ENCODE measurements at places on chromosomes 2 and 18. TPM values are rescaled to one million over a fixed set of nuclear protein-coding genes. Genes with fewer than 3 reads are reported as not detected.

Gene RAD51AP2
- total RNA-seq, result not detected

Gene MC5R
- total RNA-seq, result not detected

Gene CCDC85A
- 0.11 TPM for total RNA-seq

Gene SULT1C2
- 0.36 TPM for total RNA-seq

Gene GAREM1
- total RNA-seq, result 2.2 TPM

Gene COLEC11
- total RNA-seq, result 0.62 TPM

Gene TUBB8B
- total RNA-seq, result not detected

Gene LCT
- total RNA-seq, result 0.03 TPM

Gene PAX3
- total RNA-seq, result not detected

Gene SRD5A2
- total RNA-seq, result 0.04 TPM

Gene SERPINB13
- not detected for total RNA-seq

Gene INPP5D
- total RNA-seq, result 0.69 TPM

Gene CAMKMT
- 4.7 TPM for total RNA-seq

Gene ZNF385B
- 0.20 TPM for total RNA-seq
